ENCODE measurements at places on chromosomes 7 and 10. TPM values are rescaled to one million over a fixed set of nuclear protein-coding genes. Genes with fewer than 3 reads are reported as not detected.
A peak's percentile ranks its signal among the peaks of the same experiment; 100 is the strongest.

DNA sequence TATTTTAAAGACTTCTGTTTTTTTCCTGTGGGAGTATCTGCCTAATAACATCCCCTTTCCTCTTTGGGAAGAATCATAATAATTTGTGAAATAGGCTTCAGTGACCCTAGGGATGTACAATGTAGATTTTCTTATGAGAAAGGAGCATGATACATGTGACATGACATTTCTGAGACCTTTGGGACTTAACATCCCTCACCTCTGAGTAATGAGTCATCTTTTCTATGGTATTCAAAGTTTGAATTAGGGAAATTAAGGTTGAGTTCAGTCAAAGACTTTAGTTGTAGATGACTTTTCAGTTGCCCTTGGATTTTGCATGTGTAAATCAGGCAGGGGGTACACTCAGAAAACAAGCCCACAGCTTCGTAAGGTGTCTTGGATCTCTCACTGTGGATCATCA, 14.3 kb downstream of the GRK5 start:
- DNase-seq = no peak

DNA sequence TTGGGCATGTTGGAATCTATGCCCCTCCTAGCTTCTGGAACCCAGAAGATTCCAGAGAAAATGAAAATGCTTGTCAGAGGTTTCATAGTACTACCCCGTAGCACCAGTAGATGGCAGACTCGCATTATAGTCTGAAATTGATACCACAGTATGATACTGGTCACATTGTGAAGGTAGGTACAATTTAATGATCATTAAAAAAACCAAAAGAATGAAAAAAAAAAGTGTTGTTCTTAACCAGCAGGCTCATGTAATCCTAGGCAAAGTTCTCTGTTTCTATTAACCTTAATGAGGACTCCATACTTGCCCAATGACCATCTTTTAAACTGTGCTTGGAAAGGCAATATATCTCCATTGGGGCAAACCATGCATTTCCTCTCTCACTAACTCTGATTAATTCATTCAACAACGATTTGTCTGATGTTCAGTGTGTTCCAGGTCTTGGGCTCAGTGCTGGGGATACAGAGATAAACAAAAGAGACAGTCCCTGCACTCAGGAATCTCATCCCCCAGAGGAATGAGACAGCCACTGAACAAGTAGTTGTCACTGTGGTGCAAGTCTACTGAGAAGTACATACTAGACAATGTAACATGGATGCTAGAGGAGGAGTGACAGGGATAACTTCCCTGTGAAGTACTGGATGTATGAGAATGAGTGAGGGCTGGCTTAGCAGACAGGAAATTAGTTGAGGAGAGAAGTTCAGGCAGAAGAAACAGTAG, 223.5 kb upstream of the PHYHIPL start:
- DNase-seq = no peak

DNA sequence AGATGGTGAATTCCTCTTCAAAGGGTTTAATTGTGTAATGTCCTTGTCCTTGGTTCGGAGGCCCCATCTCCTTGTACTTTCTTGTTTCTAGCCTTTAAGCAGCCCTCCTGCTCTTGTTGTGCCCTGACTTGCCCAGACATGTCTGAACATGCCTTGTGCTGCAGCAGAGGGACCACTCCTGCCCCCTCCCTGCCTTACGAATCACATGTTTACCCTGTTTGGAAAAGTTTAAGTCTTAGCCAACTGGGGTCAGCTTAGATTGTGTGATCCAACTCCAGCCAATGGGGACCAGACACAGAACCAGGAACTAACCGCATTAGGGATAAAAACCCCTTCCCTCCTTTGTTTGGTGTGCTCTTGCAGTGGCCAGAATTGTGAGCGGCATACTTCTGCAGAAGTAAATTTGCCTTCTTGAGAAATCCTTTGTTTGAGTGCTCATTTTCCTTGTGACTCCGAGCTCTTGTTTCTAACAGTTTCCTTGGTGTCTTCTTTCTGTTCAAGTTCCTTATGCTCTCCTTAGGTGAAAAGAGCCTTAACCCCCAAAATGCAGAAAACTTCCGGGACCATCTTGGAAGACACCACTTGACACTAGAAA, 29.4 kb downstream of the CLRN3 start:
- no peak for DNase-seq

DNA sequence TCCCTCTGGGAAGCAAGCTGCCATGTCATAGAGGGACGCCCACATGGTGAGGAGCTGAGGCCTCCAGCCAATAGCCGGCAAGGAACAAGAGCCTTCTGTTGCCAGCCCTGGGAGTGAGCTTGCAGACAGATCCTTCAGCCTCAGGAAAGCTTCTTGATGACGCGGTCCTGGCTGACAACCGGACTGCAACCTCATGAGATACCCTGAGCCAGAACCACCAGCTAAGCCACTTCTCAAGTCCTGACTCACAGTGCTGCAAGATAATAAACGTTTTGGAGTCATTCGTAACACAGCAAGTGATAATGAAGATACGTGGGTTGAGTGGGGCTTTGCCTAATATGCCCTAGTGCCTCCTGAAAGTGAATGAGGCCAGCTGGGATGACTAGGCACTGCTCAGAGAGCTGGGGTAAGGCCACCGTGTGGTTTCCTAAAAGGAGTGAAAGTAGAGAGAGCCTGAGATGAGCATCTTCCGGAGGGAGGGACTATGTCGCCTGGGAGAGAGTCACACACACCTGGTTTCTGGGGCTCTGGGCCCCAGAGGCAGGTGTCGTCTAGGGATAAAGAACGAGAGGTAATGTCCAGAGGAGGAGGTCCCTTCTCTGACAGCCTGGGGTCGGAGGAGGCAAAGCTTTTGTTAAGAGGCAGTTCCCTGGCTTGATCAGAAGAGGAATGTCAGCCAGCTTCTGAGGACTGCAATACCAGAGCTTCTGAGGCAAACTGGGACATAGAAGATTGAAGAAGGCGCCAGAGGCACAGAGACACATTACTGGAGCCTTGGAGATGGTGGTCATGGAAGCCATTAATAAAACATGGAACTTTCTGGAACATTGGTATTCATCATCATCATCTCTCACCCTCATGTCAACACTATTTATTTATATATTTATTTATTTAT, 53.6 kb downstream of the PYROXD2 start:
- peak; percentile 94 for DNase-seq

The SLC26A5 gene
- polyA plus RNA-seq = not detected

The VWDE gene
- not detected for polyA plus RNA-seq

DNA sequence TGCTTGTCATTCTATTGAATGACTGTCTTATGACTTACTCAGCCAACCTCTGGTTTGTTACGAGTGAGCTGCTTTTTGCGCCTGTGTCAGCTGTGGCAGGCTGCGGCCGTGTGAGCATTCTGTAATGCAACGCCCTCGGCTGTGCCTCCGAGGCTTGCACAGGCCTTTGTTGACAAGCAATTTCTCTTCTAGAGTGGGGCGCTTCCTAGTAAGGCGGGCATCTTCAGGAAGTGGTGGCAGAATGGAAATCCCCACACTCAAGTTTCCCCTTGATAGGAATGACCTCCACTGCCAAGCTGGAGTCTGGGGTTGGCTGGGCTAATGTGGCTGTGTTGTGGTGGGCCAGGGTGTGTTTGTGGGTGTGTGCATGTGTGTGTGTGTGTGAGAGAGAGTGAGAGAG, 20.2 kb upstream of the TMEM178B start:
- DNase-seq = no peak

The SSBP1 gene
- 252 TPM for polyA plus RNA-seq

GRCh38 chr7:33671531-33672262, 233.6 kb upstream of the BMPER start:
- no peak for DNase-seq

GRCh38 chr7:26547156-26547555, 255.5 kb downstream of the SNX10 start:
- no peak for DNase-seq

The GRM3 gene
- not detected for polyA plus RNA-seq

DNA sequence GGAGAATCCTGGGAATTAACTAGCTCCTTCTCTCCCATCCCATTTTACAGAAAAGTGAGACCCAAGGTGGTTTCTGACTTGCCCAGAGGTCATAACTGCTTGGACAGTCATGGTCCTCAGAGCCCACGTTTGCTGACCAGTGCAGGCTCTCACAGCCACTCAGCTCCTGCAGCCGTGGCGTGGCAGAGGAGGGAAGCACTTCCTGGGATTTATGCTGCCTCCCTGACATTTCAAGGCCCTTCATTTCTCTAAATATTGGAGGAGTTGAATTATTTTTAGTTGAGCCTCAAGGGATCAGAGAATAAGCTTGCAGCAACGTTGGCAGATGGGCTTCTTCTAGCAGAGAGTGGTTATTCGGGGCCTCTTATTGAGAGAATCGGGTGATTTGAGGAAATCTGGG, 77.1 kb downstream of the LHPP start:
- no peak for DNase-seq

GRCh38 chr10:97445357-97445721, 467 bp downstream of the EXOSC1 start:
- no peak for DNase-seq

GRCh38 chr7:41581041-41581440, 121.8 kb downstream of the INHBA start:
- no peak for DNase-seq

- no peak for DNase-seq
Measured at GRCh38 chr10:101691081-101691480, 3.9 kb downstream of the FBXW4 start.

DNA sequence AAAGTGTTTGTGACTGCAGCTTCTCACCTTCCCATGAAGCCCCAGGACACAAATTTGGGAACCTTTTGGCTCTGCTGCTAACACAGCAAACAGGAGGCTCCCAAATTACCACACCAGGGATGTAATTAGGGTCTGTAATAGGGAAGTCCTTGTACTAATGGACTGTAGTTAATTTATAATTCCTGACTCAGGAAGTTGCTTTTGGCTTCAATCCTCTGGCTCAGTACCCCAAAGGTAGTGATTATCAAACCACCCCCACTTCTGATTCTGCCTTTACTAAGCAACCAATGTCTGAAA, 3.8 kb upstream of the MALSU1 start:
- DNase-seq = no peak

GRCh38 chr7:73919694-73920375, 58.9 kb downstream of the TMEM270 start:
- no peak for DNase-seq

DNA sequence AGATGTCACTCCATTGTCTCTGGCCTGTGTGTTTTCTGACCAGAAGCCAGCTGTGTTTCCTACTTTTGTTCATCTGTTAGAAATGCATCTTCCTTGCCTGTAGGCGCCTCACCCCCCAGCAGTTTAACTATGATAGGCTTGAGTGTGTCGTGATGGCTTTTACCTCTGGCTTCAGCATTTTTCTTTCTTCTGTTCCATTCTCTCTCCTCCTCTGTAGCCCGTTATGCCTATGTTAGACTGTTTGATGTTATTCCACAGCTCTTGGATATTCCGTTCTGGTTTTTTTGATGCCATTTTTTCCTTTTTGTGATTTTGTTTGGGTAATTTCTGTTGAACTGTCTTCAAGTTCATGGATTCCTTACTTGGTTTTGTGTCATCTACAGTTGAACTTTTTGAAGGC, 17.9 kb downstream of the MMP21 start:
- DNase-seq = no peak

- no peak for DNase-seq
Measured at GRCh38 chr10:7171825-7172224, 239.0 kb downstream of the SFMBT2 start.

The KIAA1549 gene
- 0.91 TPM for polyA plus RNA-seq

DNA sequence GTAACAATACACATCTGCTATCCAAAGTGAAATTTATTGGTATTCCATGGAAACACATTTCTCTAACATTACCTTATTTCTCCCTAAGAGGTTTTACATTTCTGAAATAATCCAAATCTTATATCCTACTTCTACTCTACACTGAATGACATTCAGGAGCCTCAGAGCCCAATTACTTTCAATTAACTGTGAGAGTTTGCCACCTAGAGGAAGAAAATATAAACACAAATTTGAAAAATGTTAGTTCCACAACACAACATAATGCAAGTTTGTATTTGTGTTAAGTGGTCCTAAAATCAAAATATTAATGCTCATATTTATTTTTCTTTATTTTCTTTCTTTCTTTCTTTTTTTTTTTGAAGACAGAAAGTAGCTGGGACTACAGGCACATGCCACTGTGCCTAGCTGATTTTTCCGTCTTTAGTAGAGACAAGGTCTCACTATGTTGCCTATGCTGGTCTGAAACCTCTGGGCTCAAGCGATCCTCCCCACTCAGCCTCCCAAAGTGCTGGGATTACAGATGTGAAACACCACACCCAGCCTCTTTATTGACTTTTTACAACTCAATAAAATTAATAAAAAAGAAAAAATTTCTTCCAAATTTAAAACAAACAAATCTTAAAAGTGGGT, 46.0 kb downstream of the ATAD1 start:
- no peak for DNase-seq
